ENCODE measurements at places on chromosomes 4 and X. TPM values are rescaled to one million over a fixed set of nuclear protein-coding genes. Genes with fewer than 3 reads are reported as not detected.

DNA sequence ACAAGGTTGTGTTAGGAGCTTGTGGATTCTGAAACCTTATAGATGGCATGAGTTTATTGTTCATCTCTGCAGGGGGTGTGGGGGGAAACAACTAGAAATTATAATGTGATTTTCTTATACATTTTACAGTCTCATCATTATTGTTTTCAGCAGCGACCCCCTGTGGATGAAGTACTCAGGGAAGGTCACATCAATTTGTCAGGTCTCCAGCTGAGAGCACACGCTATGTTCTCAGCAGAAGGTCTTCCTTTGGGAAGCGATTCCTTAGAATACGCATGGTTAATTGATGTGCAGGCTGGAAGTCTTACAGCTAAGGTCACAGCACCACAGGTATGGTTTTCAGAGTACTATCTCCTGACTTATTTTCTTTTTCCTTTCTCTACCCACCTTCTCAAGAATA lies 72.2 kb downstream of the BLTP1 start:
- DNase-seq = no peak

- DNase-seq = no peak
These were observed 473.4 kb upstream of the GNPDA2 start for GRCh38 chr4:45199736-45200135.

GRCh38 chr4:49044270-49044669 lies 58.2 kb downstream of the CWH43 start:
- no peak for DNase-seq

DNA sequence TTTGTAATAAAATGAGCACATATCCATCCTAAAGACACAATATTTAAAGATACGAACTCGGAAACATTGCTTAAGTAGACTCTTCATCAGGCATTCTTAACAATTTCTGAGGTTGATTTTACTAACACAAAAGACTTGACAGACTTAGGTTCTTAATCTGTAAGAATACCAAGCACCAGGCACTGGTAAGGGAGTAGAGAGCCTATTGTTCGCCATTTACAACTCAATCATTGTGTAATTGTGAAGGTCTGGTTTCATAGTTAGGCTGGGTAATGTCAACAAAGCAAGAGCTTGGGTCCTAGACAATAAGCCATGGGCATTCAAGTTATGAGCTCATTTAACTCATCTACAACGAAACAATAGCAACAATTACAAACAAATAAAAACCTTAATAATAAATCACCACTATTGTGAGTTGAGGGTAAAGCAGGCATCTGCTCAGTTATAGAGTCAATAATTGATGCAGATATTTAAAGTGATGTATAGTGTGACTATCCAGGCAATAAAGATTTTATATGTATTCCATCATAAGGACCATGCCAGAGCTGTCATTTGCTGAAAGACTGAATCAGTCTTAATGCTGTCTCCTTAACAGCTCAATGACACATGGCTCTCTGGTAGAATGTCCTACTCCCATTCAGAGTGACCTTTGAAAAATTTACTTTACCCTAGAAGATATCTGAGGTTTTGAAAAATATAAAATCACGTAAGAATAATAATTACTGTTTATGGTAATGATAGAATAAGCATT lies 664.0 kb upstream of the PCDH7 start:
- DNase-seq = no peak

DNA sequence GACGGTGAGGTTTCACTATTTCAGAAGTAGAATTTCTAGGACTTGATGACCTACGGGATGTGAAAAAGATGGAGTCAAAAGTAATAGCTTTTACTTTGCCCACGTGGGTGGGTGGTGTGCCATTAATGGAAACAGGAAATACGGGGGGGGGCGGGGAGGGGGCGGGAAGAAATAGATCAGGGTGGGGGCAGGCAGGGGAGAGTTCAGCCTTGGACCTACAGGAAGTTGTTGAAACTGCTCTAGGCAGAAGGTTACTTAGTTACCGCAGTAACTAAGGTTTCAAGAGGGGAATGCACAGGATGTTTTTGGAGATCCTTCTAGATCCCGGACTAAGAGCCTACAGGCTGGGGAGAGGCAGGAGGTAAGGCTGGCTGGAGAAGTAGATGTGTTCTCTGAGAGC lies 3.6 kb upstream of the FHL1 start:
- no peak for DNase-seq

DNA sequence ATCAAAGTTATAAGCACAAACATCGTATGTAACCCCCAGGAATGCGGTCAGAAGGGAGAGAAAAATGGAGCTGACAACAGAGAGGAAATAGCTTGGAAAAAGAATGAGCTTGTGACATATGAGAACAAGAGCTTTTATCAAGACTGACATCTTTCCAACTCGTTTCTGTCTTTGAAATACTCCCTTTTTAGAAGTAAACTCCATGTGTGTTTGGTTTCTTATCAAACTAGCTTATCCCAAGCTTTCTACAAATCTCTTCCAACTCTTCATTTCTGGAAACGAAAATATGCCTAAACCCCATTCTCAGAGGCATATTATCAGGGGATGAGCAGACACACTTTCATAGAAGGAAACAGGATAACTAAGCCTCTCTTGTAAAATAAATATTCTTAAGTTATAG lies 235.4 kb downstream of the NAF1 start:
- no peak for DNase-seq

DNA sequence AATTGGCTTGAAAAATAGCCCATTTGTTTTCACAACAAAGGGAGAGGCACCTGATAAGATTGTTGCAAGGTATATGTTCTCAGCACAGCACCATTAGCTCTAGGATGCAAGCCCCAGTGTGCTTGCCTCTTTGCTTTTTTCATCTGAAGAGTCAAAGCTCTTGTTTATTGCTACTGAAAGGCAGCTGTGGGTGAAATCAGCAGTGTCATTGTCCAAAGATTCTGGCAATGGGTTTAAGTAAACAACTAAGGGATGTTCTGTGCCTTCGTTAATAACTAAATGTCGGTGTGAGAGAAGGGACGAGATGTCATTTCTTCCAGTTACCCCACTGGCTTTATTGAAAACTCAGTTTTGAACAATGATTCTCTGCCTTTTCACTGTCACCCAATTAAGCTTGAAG lies 567.7 kb downstream of the KCNIP4 start:
- DNase-seq = no peak

GRCh38 chr4:23125118-23125517 lies 432.4 kb downstream of the GBA3 start:
- no peak for DNase-seq

DNA sequence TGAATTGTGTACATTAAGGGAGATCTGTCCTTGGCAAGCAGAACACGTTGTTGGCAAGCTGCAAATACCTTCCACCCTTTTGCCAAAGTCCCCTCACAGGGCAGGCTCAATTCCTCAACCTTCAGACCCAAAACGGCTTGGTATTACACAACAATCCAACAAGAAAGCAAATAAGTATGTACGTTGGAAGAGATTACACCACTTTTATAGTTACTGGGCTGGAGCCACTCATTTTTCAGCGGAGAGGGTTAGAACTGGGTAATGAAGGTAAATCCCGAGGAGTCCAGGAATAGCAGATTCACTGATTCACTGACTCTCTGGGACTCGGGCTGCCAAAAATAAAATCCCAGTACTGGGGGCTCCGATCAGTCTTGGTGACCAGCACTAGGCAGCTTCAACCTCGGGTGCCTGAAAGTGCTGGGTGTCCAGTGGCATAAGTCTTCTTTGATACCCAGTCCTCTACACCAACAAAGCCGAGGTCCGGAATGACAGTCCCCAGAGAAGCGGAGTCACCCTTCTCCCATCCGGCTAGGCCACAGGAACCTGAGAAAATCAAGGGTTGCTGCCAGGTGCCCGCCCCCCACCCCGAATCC lies 587 bp downstream of the TIMM8A start:
- no peak for DNase-seq

- DNase-seq = no peak
These were observed 90.7 kb downstream of the GEMIN8 start for GRCh38 chrX:13938829-13939530.

MAMLD1 gene
- total RNA-seq = 13.4 TPM

CASP6 gene
- 19.8 TPM for total RNA-seq

CLDN34 gene
- 0.59 TPM for total RNA-seq

Data from osteocyte (in vitro differentiated cells).